ENCODE measurements at places on chromosomes 12 and 14.

GRCh38 chr12:105334001-105334400 is 3.5 kb downstream of the C12orf75 start:
- no peak for DNase-seq

DNA sequence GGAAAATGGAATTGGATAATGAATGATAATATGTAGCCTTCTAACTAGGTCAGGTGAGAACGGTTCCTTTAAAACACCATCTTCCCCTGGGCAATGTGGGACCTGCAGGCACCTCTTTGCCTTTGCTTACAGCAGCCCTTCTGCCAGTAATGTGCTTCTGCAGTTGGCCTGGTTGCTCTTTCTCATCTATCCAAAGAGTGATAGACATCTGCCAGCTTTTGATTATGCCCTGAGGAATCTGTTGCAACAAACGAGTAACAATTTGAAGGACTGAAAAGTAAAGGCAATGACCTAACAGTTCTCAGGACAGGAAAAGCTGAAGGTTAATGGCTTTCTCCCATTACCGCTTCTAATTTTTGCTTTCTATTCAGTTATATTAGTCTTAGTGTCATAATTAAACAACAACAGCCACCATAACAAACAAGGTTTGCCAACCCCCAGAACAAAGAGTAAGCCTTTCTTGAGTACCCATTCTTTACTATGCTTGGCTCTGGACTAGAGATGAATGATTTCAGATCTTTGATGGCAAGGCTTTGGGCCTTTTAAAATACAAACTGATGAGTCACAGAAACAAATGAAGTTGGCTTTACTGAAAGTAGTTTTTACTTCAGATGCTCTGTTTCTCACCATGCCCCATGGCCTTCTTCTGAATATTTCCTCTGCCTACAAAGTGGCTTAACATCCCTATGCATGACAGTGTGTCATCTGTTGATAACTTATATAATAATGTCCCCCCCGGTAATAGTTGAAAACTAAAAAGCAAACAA is 76.1 kb upstream of the KRR1 start:
- DNase-seq: no peak

GRCh38 chr14:60970146-60970545 is 10.7 kb downstream of the TRMT5 start:
- no peak for DNase-seq

GRCh38 chr14:68487805-68488590 is 304.9 kb downstream of the ZFP36L1 start:
- DNase-seq: no peak
